AG10803 (cell line): ENCODE measurements at places on chromosomes 3 and 15.

DNA sequence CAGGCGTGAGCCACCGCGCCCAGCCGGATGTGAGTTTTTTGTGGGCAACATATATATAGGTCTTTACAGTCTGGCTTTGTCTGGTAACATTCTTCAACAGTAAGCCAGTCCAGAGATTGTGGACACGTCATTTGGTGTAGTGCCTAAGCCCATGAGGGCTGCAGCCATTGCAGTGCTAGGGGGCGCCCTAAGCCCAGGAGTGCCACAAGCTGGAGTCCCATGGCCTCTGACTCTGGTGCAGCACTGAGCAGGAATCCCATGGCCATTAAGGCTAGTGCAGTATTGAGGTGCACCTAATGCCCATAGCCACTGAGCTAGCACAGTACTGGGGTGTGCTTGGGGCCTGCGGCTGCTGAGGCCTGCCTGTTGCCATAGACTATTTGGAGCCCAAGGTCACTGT is 136.4 kb upstream of the NDN start:
- no peak for DNase-seq

DNA sequence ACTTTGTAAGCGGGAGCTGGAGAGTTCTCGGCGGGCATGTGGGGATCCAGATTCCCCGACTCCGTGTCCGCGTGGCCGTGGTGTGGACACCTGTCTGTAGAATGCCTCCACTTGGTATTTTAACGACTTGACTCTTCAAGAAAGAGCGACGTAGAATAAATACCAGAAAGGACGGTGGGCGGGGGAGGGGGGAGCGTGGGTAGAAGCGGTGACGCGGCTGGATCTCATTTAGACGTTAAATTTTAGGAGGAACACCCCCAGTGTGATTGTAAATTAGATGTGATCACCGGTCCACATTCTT is 620 bp upstream of the PYGO1 start:
- no peak for DNase-seq

DNA sequence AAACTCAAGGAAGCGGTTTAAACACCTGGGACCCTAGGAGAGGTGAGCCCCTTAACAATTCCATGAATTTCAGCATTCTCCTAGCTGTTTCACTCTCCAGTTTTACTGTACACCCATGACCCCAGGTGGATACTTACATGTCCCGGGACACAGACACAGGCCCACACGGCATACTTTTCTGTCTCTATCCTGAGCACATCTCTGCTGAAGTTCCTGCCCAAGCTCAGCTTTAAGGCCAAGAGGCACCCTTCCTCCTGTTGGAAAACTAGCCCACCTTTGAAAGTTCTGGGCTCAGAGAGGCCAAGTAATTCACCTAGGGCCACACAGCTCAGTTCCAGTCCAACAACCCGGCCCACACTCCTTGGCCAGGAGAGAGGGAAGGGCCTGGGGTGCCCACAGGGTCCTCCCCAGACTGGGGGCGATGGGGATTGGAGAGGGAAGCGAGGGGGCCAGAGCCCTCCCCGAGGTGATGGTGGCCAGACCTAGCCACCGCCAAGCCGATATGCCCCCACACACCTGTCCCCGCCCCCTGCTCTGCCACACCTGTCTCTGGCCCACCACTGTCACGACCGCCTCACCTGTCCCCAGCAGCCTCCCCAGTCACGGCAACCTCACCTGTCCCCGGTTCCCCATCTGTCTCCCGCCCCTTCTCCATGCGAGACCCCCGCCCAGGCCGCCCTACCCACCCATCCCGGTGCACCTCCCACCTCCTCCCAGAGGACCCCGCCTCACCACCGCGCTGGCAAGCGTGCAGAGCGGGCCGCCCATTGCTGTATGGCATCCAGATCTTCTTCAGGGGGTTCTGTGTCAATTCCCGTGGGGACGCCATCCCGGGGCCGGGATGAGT is 431 bp downstream of the PFKFB4 start:
- no peak for DNase-seq

GRCh38 chr3:185490241-185490640 is 8.6 kb downstream of the TMEM41A start:
- no peak for DNase-seq

DNA sequence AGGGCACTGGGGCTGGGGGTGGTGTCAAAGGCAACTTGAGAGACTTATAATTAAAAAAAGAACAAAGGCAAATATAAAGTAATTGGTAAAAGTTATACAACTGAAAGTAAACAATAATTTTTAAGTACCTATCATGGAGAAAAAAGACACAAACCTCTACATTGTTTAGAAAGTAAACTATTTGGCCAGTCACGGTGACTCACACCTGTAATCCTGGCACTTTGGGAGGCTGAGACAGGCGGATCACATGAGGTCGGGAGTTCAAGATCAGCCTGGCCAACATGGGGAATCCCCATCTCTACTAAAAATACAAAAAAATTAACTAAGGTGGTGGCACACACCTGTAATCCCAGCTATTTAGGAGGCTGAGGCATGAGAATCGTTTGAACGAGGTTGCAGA is 25.8 kb downstream of the RPSA start:
- DNase-seq: no peak

DNA sequence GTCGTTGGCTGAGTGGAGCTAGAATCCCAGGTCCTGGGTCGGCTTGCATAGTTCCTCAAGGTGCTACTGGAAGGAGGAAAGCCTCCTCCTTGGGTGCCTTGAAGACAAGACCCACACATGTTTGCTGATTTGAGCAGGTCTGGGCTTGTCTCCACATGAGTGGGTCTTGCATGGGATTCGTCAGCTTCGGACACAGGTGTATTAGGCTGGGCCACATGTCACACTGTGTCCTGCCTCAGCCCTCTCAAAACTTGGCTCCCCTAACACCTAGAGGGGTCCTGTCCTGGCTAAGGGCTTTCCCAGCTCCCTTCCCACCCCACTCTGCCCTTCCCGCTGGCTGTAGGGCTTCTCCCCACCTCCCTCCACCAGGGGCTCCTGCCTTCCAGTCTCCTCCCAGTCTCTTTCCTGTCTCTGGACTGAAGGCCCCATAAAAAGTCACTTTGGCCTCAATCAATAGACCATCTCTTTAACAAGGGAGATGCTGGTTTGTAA is 73.0 kb upstream of the ADPGK start:
- DNase-seq: no peak

- no peak for DNase-seq
Observed at GRCh38 chr3:34856081-34856947, 783.0 kb upstream of the ARPP21 start.

GRCh38 chr3:64853456-64853855 is 165.7 kb upstream of the ADAMTS9 start:
- no peak for DNase-seq

DNA sequence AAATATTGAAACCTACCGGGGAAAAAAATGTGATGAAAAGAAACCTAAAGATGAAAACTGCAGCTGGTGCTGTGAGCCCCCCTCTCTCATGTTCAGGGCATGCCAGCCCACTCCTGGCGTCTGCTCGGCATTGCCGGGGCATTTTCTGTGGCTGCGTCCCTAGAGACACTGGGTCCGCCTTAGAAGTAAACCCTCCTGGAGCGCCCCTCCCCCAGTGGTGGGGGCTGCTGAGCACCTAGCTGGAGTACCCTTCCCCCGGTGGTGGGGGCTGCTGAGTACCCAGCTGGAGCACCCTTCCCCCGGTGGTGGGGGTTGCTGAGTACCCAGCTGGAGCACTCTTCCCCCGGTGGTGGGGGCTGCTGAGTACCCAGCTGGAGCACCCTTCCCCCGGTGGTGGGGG is 24.5 kb upstream of the GABRA5 start:
- DNase-seq: no peak

- no peak for DNase-seq
Observed at GRCh38 chr3:40992023-40992422, 207.3 kb upstream of the CTNNB1 start.

DNA sequence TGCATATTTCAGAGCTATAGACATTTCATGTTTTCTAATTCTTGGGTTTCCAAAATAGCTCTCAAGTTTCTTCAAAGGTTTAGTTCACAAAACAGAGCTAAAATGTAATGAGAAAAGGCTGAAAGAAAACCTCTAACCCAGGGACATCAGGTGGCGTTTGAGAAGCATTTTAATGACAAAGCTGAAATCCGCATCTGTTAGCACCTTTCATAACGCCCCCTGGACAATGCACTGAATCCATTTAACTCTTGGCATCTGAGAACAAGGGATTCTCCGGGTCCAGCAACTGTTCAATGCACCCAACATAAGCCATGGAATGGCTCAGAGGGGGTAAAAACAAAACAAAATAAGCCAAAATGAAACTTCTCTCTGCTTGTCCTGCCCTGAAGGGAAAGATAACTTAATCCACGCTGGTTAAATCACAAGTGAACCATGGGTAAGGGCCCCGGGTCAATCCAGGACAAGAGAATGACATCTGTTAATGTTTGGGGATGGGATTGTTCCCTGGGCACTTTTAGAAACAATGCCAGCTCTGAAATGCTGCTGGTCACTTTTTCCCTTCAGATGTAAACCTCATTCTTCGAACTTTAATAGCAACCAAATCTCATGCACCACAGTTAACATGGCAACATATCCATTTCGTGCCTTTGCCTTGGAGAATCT is 466.2 kb upstream of the ADAMTS9 start:
- DNase-seq: no peak

- DNase-seq: no peak
Observed at GRCh38 chr3:116118475-116119169, 326.7 kb downstream of the LSAMP start.

GRCh38 chr3:106842151-106842550 is 535.1 kb upstream of the CCDC54 start:
- DNase-seq: no peak

DNA sequence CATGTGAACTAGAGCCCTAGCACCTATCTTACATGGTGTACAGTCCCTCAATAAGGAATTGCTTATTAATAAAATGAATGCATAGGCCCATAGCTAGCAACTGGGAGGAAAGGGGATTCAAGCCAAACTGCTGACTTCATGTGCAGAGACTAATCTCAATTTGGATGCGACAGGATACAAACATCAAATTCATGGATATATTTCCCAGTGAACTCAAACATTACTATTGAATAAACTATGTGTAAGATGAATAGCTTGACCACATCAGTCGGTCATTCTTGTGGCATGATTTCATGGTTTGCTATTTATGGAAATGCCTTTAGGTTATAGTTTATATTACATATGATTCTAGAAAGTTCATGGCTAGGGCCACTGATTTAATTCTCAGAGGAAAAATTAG is 268.6 kb upstream of the SLITRK3 start:
- DNase-seq: peak; percentile 2
